ENCODE measurements at places on chromosomes 1 and 21.

- ATAC-seq = no peak
Observed at GRCh38 chr1:20187813-20188454, 1.6 kb upstream of the PLA2G2C start.

DNA sequence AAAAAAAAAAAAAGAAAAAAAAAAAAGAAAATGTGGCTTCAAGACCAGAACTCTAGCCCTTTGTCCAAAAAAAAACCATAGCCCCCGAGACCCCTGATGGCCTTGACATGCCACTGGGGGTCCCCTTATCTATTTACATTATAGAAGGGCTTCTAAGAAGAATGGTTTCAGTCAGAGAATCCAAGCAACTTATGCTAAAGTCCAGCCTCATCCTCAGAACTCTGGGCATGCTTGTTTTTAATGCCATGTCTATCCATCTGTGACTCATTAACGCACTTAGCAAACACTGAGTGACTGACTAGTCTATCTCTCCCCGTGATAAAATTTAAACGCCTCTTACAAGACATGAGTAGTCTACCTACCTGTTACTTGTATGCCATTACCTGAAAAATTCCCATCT is 29.3 kb downstream of the ERG start:
- peak; percentile 83 for ATAC-seq

- ATAC-seq = no peak
Observed at GRCh38 chr1:209231476-209232156, 351.9 kb upstream of the CAMK1G start.

- ATAC-seq = no peak
Observed at GRCh38 chr1:38135625-38136414, 89.2 kb upstream of the POU3F1 start.

GRCh38 chr21:40901691-40902090 is 54.7 kb upstream of the DSCAM start:
- ATAC-seq = no peak

DNA sequence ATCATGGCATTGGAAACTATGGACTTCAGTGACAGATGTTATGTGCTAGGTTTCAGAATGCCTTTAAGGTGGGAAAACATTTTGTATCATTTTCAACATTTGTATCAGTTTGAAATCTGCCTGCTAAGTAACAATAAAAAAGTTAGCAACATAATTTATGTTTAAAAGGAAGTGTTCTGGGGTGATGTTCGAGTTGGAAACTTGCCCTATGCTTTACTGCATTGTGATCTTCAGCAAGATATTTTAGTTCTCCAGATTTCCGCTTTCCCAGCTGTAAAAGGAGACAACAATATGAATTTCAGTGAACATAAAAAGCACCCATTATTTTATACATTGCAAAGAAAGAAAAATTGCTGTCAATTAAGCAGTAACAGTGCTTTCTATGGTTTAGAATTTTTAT is 187.4 kb downstream of the DISC1 start:
- ATAC-seq = no peak

- ATAC-seq = no peak
Observed at GRCh38 chr1:226881515-226882185, 11.2 kb downstream of the PSEN2 start.

- ATAC-seq = no peak
Observed at GRCh38 chr1:236095705-236096520, 31.0 kb upstream of the NID1 start.

GRCh38 chr1:234325878-234326496 is 47.3 kb upstream of the COA6 start:
- no peak for ATAC-seq

- no peak for ATAC-seq
Observed at GRCh38 chr1:65948609-65949229, 156.0 kb downstream of the PDE4B start.
